HepG2 (cell line): ENCODE measurements at places on chromosomes 16 and 17. TPM values are rescaled to one million over a fixed set of nuclear protein-coding genes. Genes with fewer than 3 reads are reported as not detected.

SLC4A1 gene
- total RNA-seq: not detected in 2 replicates

GRCh38 chr16:77763994-77764393 is 24.4 kb upstream of the VAT1L start:
- no peak overlapping the region for H3K4me3 ChIP-seq
- no peak for DNase-seq
- H3K36me3 ChIP-seq: no peaks in the 10 kb centered on the region
- no peaks in the 10 kb centered on the region for H3K27me3 ChIP-seq
- peaks cover 74% of the 10 kb centered on the region for H3K4me1 ChIP-seq
- no peak overlapping the region for H3K27ac ChIP-seq

- no peak for DNase-seq
- H3K36me3 ChIP-seq: no peaks in the 10 kb centered on the region
- no peaks in the 10 kb centered on the region for H3K27me3 ChIP-seq
Observed at GRCh38 chr16:50742576-50743200, 802 bp downstream of the CYLD start.

TEKT1 gene
- total RNA-seq: not detected in 2 replicates

DNA sequence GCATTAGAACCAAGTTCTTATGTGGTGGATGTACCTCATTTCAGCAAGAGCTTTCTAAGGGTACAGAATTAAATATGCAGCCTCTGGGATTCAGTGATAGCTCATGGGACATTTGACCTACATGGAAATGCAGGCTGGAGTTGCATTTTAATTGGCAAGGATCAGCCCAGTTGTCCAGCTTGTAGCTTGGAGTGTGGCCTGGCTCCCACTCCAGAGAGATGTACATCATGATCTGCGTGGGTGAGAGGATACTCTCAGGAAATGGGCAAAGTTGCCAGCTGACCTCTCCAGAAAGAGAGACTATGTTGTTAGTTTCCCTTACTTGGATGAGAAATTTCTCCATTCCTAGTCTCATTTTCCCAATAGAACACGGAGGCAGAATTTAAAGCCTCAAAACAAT is 555.3 kb downstream of the MAF start:
- no peaks in the 10 kb centered on the region for H3K27me3 ChIP-seq
- DNase-seq: no peak
- no peaks in the 10 kb centered on the region for H3K4me1 ChIP-seq
- H3K27ac ChIP-seq: no peak overlapping the region

MT4 gene
- not detected in 2 replicates for total RNA-seq

GRCh38 chr16:84652566-84652965 is 4.3 kb downstream of the KLHL36 start:
- H3K27ac ChIP-seq: no peak overlapping the region
- H3K36me3 ChIP-seq: peaks cover 12% of the 10 kb centered on the region

DNA sequence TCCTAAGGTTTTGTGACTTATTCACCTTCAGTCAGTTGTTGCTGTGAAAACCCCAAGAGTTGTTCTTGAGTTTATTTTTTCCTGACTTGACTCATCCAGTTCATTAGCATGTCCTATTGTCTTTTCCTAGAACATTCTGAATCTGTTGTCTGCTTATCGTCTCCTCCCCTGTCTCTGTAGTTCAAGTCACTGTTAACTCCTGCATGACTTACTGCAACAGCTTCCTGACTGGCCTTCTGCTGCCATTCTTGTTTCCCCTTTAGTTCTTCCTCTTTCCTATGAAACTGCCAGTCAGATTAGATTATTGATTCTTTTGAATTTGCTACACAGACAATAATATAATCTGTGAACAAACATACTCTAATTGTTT is 161.5 kb downstream of the FTO start:
- no peaks in the 10 kb centered on the region for H3K27me3 ChIP-seq
- no peak overlapping the region for H3K27ac ChIP-seq
- no peaks in the 10 kb centered on the region for H3K4me1 ChIP-seq
- no peak overlapping the region for H3K4me3 ChIP-seq
- no peak for DNase-seq

DNA sequence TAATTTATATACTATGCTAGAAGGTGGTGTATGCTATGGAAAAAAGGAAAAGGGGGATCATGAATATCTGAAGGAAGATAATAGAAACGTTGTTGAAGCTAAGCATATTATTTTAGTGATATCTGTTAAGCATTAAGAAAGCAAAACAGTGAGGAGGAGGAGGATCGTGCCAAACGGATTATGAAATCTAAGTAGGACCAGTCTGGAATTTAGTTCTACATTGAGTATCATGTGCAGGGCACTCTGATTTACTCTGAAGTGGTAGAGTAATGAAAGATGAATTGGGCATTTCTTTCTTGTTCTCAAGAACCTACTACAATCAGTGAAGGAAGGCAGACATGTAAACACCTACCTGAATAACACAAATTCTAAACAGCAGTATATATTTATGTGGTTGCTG is 195.3 kb downstream of the CYB561 start:
- no peaks in the 10 kb centered on the region for H3K36me3 ChIP-seq
- H3K4me3 ChIP-seq: no peak overlapping the region
- H3K27ac ChIP-seq: no peak overlapping the region
- no peaks in the 10 kb centered on the region for H3K27me3 ChIP-seq

TVP23A gene
- not detected in 2 replicates for total RNA-seq

- no peaks in the 10 kb centered on the region for H3K36me3 ChIP-seq
- H3K27ac ChIP-seq: no peak overlapping the region
- no peak for DNase-seq
- no peak overlapping the region for H3K4me3 ChIP-seq
- no peaks in the 10 kb centered on the region for H3K4me1 ChIP-seq
Observed at GRCh38 chr16:12449374-12449773, 354.3 kb downstream of the CPPED1 start.

DNA sequence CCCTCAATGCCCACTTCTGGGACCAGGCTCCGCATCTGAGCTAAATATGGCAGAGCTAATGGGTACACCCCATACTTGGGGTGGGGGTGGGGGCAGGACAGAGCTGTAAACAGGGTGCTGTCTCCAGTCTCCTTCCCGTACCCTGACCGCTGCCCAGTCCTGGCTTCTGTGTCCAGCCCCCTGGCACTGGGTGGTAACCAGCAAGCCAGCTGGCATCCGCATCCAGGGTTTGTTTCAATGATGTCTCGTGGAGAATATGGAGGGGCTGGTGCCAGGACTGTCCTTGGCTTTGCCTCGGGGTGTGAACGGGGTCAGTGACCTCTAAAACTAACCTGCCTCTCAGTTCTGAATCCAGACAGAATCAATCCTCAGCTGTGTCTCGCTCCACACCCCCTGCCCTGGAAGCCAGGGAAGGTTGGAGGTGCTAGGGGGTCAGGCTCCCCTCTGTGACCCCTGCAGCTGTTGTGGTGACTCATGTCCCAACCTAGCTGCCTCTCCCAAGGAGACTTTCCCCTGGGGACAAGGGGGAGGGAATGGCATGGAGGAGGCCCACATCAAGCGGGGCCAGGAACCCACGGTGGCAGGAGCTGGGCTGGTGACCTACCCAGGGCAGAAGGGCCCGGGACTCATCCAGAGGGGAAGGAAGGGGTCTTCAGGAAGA is 1.5 kb upstream of the PNMT start:
- H3K27me3 ChIP-seq: peaks cover 51% of the 10 kb centered on the region
- no peak overlapping the region for H3K4me3 ChIP-seq
- peaks cover under 1% of the 10 kb centered on the region for H3K36me3 ChIP-seq
- H3K27ac ChIP-seq: no peak overlapping the region

DNA sequence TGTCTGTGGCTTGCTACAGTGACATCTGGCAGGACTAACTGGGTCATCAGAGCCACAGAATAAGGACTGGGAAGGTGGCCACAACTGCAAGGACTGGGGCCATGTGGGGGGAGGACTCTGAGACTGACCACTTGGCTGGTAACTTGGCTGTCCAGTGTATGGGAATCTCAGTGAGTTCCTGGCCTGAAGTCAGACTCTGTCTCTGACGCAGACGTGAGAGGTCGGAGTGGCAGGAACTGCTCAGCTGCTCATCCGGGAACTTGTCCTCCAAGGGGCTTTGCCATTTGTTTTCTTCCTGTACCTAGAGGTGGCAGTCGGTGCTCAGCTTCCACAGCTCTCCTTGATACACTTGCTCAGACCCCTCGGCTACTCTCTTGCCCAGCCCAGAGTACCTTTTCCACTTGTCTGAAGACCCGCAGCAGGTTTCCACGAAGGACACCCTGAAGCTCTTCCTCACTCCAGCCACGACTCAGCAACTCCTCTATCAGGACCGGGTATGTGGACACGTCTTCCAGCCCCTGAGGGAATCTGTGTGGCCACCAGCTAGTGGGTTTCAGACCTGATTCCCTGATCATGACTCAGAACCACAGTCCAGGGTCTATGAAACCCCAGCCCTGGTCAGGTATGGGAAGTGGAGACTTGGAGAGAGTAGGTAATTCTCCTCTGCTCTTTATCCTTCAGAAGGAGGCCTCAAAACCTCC is 7.3 kb upstream of the DPEP3 start:
- DNase-seq: peak; percentile 57
- no peak overlapping the region for H3K27ac ChIP-seq
- H3K4me1 ChIP-seq: peaks cover 60% of the 10 kb centered on the region
- peaks cover 2% of the 10 kb centered on the region for H3K27me3 ChIP-seq
- H3K36me3 ChIP-seq: no peaks in the 10 kb centered on the region
